Neural progenitor cell (in vitro differentiated cells): ENCODE measurements at places on chromosomes 11 and 22. TPM values are rescaled to one million over a fixed set of nuclear protein-coding genes. Genes with fewer than 3 reads are reported as not detected.

Gene SPINDOC
- 27.2 and 80.0 TPM in 2 replicates for total RNA-seq

Gene TNNI2
- total RNA-seq, result 1.2 and 2.6 TPM in 2 replicates

Gene GGA1
- 62.3 and 71.7 TPM in 2 replicates for total RNA-seq

Gene SLC1A2
- total RNA-seq, result 4.2 and 4.9 TPM in 2 replicates

Gene TREH
- not detected in 2 replicates for total RNA-seq

Gene OR52H1
- total RNA-seq, result not detected in 2 replicates

Gene UQCR10
- 48.7 and 57.5 TPM in 2 replicates for total RNA-seq

Gene KLHL35
- total RNA-seq, result 1.2 and 1.5 TPM in 2 replicates

Gene HSPB2
- total RNA-seq, result not detected in 2 replicates

Gene USH1C
- total RNA-seq, result 0.24 and 0.56 TPM in 2 replicates
